ENCODE measurements at places on chromosomes 6 and 20.

DNA sequence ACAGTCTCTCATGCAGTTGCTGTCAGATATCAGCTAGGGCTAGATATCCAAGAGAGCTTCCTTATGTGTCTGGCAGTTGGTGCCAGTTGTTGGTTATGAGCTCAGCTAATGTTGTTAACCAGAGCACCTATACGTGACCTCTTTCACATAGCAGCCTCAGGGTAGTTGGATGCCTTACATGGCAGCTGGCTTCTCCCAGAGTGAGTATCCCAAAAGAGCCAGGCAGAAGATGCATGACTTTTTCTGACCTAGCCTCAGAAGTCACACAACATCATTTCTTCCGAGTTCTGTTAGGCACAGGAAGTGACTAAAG is 175.7 kb downstream of the VEGFA start:
- no peak for DNase-seq

GRCh38 chr6:143556529-143556928 is 45.0 kb upstream of the FUCA2 start:
- DNase-seq, result no peak

DNA sequence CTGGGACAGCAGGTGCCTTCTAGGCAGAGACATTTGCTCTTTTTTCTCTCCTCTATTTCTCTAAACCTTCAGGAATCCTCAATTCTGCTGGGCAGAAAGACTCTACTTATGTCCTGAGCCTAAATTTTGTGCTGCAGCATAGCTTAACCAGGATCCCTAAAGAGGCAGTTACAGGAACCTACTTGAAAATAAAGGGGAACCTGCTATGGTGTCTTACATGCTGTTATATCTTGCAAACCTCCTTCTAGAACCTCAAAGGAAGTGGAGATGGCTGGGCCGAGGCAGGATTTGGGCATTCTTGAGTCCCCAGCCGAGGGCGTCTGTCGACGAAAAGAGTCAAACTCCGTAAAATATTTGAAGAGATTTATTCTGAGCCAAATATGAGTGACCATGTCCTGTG is 17.1 kb upstream of the GMNN start:
- DNase-seq, result no peak

DNA sequence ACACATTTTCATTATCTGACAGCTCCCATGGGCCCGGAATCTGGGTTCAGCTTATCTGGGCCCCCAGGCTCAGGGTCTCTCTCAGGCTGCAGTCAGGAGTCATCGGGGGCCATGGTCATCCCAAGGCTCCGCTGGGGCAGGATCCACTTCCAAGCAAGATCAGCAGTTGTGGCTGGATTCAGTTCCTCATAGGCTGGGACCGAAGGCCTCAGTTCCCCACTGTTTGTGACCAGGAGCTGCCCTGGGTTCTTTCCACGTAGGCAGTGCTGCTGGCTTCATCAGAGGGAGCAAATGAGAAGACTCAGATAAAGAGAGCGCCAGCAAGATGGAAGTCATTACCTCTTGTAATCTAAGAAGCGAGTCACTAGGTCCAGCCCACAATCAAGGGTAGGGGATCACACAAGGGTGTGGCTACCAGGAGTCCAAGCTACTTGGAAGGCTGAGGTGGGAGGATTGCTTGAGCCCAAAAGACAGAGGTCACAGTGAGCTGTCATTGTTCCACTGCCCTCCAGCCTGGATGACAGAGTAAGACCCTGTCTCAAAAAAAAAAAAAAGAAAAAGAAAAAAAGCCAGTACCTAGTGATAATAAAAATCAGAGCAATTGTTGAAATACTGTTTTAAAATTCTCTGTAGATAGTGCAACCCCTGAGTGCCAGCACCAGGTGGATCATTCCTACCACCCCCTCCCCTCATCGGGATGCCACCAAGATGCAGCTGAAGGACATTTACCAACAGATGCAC is 162.7 kb downstream of the NFATC2 start:
- DNase-seq, result no peak

- no peak for DNase-seq
Measured at GRCh38 chr20:51931371-51931781, 129.1 kb upstream of the SALL4 start.

- DNase-seq, result no peak
Measured at GRCh38 chr6:160510976-160511617, 153.0 kb downstream of the LPA start.

GRCh38 chr20:2578475-2579192 is 42.3 kb downstream of the TMC2 start:
- no peak for DNase-seq
